ENCODE measurements at places on chromosomes 11 and 22. TPM values are rescaled to one million over a fixed set of nuclear protein-coding genes. Genes with fewer than 3 reads are reported as not detected.

The C22orf23 gene
- total RNA-seq = not detected

The MFRP gene
- total RNA-seq = not detected

The WNT11 gene
- 1.6 TPM for total RNA-seq

The SLC22A6 gene
- not detected for total RNA-seq

The PRMT3 gene
- total RNA-seq = 11.9 TPM

The OR5W2 gene
- total RNA-seq = not detected

The SMIM38 gene
- total RNA-seq = not detected

The CECR2 gene
- 4.0 TPM for total RNA-seq

The PHF5A gene
- 23.5 TPM for total RNA-seq

The ZNF195 gene
- 7.8 TPM for total RNA-seq

The CD3G gene
- 0.24 TPM for total RNA-seq

The HEPACAM gene
- 0.83 TPM for total RNA-seq

The EXPH5 gene
- 1.4 TPM for total RNA-seq

The GGT5 gene
- total RNA-seq = 36.2 TPM

The OMP gene
- not detected for total RNA-seq

The THY1 gene
- 7.2 TPM for total RNA-seq

DNA sequence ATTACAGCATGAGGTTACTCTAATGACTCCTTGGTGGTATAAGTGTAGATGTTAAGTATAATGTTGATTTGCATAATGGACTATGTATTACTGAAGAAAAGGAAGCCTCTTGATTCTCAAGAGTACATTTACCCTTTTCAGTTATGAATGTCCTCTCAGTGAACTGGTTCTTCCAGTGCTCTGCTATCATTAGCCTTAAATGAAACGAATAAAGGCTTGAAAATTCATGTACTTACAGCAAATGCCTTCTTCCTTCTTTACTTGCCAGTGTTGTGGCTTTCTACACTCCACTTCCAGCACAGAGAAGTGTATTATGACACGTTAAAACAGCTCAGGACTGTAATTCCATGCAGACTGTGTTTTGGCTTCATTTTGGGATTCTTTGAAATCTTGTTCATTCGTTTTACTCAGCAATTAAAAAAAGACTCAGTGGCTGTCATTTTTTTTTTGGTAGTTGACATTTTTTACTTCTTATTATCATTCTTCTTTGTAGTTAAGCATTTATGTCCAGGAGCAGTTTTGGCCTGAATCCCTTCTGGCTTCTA lies 96.9 kb downstream of the MTMR3 start:
- H3K27me3 ChIP-seq = no peaks in the 10 kb centered on the region
- H3K27ac ChIP-seq = no peak overlapping the region
- H3K4me1 ChIP-seq = peaks cover 20% of the 10 kb centered on the region
- no peak for DNase-seq
- H3K36me3 ChIP-seq = peaks cover 18% of the 10 kb centered on the region
- no peak overlapping the region for H3K4me3 ChIP-seq

GRCh38 chr22:32255726-32256125 lies 579 bp upstream of the SLC5A4 start:
- H3K27me3 ChIP-seq = no peaks in the 10 kb centered on the region
- H3K27ac ChIP-seq = no peak overlapping the region
- no peak for DNase-seq
- H3K36me3 ChIP-seq = no peaks in the 10 kb centered on the region
- H3K4me1 ChIP-seq = no peaks in the 10 kb centered on the region
- no peak overlapping the region for H3K4me3 ChIP-seq

GRCh38 chr22:49994361-49995040 lies 18.1 kb downstream of the IL17REL start:
- no peaks in the 10 kb centered on the region for H3K27me3 ChIP-seq
- DNase-seq = no peak
- H3K27ac ChIP-seq = no peak overlapping the region
- no peaks in the 10 kb centered on the region for H3K36me3 ChIP-seq
- no peak overlapping the region for H3K4me3 ChIP-seq

GRCh38 chr11:43410394-43410793 lies 51.7 kb downstream of the TTC17 start:
- H3K27ac ChIP-seq = no peak overlapping the region
- no peak for DNase-seq
- H3K4me1 ChIP-seq = no peaks in the 10 kb centered on the region
- peaks cover 72% of the 10 kb centered on the region for H3K36me3 ChIP-seq

GRCh38 chr11:16133867-16134266 lies 222.5 kb downstream of the SOX6 start:
- H3K4me3 ChIP-seq = no peak overlapping the region
- H3K36me3 ChIP-seq = no peaks in the 10 kb centered on the region
- DNase-seq = no peak
- no peak overlapping the region for H3K27ac ChIP-seq
- H3K4me1 ChIP-seq = no peaks in the 10 kb centered on the region

DNA sequence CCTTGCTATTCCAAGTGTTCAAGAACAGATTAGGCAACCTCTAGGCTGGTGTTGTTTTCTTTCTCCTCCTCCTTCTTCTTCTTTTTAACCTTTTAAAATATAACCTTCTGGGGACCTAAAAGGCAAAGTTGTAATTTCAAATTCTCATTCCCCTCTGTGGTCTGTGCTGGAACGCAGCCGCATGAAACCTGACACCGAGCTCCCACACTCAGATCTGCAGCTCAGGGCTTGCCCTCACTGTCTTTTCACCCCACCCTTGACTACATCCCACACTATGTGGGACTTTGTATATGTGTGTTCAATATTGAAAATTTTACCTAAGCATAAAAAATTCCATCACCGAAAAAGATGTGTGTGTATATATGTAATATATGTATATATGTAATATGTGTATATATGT lies 62.0 kb upstream of the ARHGAP42 start:
- H3K36me3 ChIP-seq = no peaks in the 10 kb centered on the region
- no peak for DNase-seq
- no peak overlapping the region for H3K27ac ChIP-seq
- H3K4me3 ChIP-seq = no peak overlapping the region

- H3K36me3 ChIP-seq = no peaks in the 10 kb centered on the region
- DNase-seq = no peak
- H3K27me3 ChIP-seq = no peaks in the 10 kb centered on the region
- no peak overlapping the region for H3K27ac ChIP-seq
- H3K4me1 ChIP-seq = no peaks in the 10 kb centered on the region
- H3K4me3 ChIP-seq = no peak overlapping the region
These were observed 840.2 kb upstream of the CNTN5 start for GRCh38 chr11:98180511-98180910.

DNA sequence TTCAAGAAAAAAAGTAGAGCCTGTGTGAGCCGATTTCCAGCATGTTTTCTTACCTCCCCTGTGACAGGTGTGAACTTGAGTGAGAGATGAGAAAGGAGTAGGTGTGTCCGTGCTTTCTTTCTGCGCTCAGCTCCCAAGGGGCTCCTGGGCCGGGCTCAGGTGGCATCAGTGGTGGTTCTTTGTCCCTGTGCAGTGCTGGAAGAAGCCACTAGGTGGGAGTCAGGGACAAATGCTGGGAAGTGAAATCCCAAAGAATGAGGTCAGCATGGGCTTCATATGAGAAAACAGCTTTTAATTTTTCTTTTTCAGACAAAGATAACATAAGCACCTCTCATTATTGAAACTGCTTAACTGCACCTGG lies 57.8 kb downstream of the PPFIBP2 start:
- DNase-seq = peak; percentile 81
- H3K4me1 ChIP-seq = no peaks in the 10 kb centered on the region
- H3K36me3 ChIP-seq = no peaks in the 10 kb centered on the region
- H3K27ac ChIP-seq = peak overlapping the region; percentile 12

GRCh38 chr22:49044776-49045175 lies 782.9 kb downstream of the BRD1 start:
- H3K27ac ChIP-seq = no peak overlapping the region
- no peak for DNase-seq
- no peaks in the 10 kb centered on the region for H3K36me3 ChIP-seq
- H3K4me1 ChIP-seq = no peaks in the 10 kb centered on the region
- H3K4me3 ChIP-seq = no peak overlapping the region

GRCh38 chr11:100677796-100678195 lies 9.3 kb upstream of the ARHGAP42 start:
- no peak for DNase-seq
- H3K27me3 ChIP-seq = no peaks in the 10 kb centered on the region
- no peaks in the 10 kb centered on the region for H3K4me1 ChIP-seq
- H3K36me3 ChIP-seq = no peaks in the 10 kb centered on the region
- no peak overlapping the region for H3K4me3 ChIP-seq
- no peak overlapping the region for H3K27ac ChIP-seq

DNA sequence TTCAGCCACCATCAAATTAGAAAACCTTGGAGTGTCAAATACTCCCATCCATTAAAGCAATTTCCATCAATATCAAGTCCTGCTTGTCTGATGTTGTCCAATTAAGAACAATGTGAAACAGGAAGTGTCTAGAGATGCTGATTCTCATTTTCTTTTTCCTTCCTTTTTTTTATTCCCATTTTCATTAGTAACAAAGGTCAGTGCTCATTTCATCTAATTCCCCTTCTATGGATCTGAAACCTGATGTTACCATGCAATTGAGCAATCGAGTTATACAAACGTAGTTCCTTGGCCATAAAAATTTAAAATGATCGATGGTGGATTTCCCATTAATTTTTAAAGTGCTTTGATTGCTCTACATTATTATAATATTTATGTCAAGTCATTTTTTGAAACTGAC lies 330.6 kb upstream of the ZC3H12C start:
- no peak overlapping the region for H3K27ac ChIP-seq
- no peaks in the 10 kb centered on the region for H3K27me3 ChIP-seq
- no peak for DNase-seq
- no peaks in the 10 kb centered on the region for H3K4me1 ChIP-seq
- H3K4me3 ChIP-seq = no peak overlapping the region

GRCh38 chr22:35563211-35563610 lies 22.6 kb downstream of the RASD2 start:
- no peak overlapping the region for H3K4me3 ChIP-seq
- no peak for DNase-seq

DNA sequence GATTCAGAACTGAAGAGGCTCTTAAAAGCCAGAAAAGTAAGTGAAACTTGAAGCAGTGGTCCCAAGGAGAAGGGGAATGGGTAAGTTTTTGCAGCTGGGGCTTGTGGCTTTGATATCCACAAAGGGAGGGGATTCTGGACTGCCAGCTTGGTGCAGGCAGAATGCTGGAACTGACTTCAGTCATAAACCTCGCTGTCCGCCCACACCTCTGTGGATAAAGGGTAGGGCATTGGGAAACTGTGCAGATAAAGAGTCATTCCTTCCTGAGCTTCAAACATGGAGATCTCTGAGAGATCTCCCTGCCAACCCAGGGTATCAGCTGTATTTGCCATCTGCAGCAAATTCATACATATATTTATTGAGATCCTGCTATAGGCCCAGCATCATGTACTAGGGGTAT lies 124.3 kb upstream of the OR9Q1 start:
- no peak for DNase-seq
- H3K4me1 ChIP-seq = no peaks in the 10 kb centered on the region
- no peak overlapping the region for H3K27ac ChIP-seq
- H3K4me3 ChIP-seq = no peak overlapping the region
- no peaks in the 10 kb centered on the region for H3K27me3 ChIP-seq

DNA sequence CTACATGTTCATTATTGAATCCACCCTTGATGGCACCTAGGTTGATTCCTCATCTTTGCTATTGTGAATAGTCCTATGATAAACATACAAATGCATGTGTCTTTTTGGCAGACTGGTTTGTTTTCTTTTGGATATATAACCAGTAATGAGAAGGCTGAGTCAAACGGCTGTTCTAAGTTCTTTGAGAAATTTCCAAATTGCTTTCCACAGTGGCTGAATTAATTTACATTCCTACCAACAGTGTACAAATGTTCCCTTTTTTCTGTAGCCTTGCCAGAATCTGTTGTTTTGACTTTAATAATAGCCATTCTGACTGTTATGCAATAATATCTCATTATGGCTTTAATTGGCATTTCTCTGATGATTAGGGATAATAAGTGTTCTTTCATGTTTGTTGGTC lies 184.9 kb downstream of the CASP12 start:
- H3K4me3 ChIP-seq = no peak overlapping the region
- no peaks in the 10 kb centered on the region for H3K27me3 ChIP-seq
- H3K36me3 ChIP-seq = no peaks in the 10 kb centered on the region
- no peak for DNase-seq

- peak overlapping the region; percentile 57 for H3K4me3 ChIP-seq
- peak; percentile 92 for DNase-seq
- no peaks in the 10 kb centered on the region for H3K27me3 ChIP-seq
- no peaks in the 10 kb centered on the region for H3K4me1 ChIP-seq
These were observed 1.2 kb downstream of the PHLDB1 start for GRCh38 chr11:118608360-118609227.

DNA sequence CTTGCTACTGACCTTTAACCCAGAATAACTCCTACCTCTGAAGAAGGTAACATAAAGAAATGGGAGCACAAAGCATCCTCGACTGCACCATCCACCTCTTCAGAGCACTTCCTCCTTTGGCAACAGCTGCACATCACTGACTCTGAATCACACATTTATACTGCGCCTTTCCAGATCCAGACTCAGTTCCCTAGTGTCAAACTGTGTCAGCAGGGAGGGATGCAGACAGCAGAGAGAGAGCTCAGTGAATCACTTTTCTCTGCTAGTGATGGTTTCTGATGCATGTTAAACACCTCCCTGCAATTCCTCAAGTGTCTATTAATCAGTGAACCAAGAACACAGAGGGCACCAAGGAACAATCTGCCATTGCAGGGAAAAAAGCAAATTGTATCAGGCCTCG lies 118.9 kb downstream of the PLEKHA7 start:
- H3K27ac ChIP-seq = no peak overlapping the region
- H3K36me3 ChIP-seq = no peaks in the 10 kb centered on the region
- no peak for DNase-seq
- H3K4me3 ChIP-seq = no peak overlapping the region
- no peaks in the 10 kb centered on the region for H3K4me1 ChIP-seq

- no peak for DNase-seq
- no peaks in the 10 kb centered on the region for H3K27me3 ChIP-seq
- peak overlapping the region; percentile 42 for H3K27ac ChIP-seq
- peaks cover 39% of the 10 kb centered on the region for H3K4me1 ChIP-seq
These were observed 49.6 kb upstream of the SLC35C1 start for GRCh38 chr11:45755281-45755859.

GRCh38 chr11:126197277-126197939 lies 14.0 kb downstream of the RPUSD4 start:
- H3K36me3 ChIP-seq = peaks cover 56% of the 10 kb centered on the region
- H3K4me1 ChIP-seq = no peaks in the 10 kb centered on the region
- no peak overlapping the region for H3K27ac ChIP-seq
- no peak for DNase-seq

DNA sequence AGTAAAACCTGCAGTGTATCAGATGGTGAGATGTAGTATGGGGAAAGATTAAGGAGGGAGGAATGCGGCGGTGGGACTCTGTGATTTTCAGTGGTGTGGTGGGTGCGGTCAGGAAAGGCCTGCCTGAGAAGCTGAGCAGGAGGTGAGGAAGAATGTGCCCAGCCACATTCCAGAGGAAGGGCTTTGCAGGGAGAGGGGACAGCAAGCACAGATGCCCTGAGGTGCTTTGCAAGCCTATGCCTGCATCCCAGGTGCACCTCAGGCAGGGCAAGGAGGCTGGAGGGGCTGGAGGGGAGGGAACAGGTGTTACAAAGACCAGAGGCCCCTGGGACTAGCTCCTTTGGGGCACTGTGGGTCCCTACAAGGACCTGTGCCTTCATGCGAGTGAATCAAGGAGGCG lies 42.1 kb downstream of the MYO7A start:
- H3K4me3 ChIP-seq = no peak overlapping the region
- no peak overlapping the region for H3K27ac ChIP-seq
- no peak for DNase-seq
- H3K36me3 ChIP-seq = no peaks in the 10 kb centered on the region
- H3K27me3 ChIP-seq = no peaks in the 10 kb centered on the region
